Fibroblast of skin of abdomen (primary cell): ENCODE measurements at places on chromosomes 7 and 10.

DNA sequence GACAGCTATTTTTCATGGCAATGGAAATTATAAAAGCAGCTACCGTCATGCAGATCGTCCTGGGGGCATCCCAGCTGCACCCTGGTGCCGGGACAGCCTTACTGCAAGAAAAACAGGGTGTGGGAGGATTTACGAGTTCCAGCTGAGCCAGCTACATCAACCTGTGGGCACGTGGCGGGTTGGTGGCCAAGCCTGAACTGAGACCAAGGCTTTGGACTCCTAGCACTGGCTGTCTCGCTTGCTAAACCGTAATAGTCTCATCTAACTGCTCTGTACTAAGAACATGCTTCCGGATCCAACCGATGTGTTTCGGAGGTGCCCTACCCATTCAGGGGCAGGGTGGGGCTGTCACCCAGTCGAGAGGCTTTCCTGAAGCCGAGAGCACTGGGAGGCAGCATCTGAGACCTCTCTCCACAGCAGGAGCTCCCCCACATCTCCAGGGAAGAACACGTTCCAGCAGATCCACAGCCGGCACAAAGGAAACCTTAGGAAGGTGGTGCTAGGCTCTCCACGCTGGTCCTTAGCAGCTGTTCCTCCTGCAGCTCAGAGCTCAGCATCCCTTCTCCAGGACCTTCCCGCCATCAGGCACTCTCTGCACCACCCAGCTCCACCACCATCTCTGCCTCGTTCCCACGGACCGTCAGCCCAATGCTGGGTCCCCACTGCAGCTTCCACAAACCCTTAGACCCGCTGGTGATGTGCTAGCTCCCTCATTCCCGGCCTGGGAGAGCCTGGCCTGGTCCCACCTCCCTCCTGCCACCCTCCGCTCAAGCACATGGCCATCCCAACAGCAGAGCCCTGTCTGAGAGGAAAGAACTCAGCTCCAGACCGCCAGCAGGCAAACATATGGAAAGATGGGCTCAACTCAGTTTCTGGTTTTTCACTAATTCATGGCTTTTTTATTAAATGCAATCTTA, 158.5 kb downstream of the PTPRN2 start:
- DNase-seq: no peak

GRCh38 chr10:11169976-11170375, 152.3 kb downstream of the CELF2 start:
- DNase-seq: no peak

DNA sequence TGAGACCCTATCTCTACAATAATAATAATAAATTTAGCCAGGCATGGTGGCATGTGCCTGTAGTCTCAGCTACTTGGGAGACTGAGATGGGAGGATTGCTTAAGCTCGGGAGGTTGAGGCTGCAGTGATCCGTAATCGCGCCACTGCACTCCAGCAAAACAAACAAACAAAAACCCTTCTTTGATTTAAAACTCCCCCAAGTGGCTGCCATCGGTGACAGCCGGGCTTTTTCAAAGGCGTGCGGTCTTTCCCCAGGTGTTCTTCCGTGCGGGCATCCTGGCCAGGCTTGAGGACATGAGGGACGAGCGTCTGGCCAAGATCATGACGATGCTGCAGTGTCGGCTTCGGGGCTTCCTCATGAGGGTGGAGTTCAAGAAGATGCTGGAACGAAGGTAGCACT, 1.9 kb upstream of the MYH16 start:
- DNase-seq: no peak

DNA sequence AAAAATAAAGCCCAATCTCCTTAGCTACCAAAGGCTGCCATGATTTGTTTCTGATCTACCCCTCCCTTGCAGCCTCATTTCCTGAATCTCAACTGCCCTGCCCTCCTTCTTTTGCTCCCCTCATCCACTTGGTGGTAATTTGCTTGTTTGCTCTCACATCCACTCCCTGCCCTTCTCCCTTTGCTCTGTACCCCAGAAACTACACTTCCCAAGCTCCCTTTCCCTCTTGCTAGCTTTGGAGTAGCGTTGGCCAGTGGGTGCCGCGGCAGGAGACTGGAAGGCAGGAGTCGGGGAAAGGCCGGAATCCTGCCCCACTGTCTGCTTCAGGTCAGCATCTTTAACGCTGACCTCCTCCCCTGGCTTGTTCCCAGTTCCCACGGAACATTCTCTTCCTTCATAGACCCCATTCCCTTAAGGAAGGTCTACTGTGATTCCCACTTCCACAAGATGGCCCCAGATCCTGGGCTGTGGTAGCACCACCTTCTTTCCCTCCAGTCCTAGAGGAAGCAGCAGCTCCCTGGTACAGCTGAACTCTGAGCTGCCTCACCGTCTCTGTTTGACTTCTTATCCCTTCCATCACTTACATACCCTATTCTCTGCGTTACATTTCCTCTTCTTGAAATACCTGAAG, 79.1 kb downstream of the PIK3CG start:
- DNase-seq: no peak

DNA sequence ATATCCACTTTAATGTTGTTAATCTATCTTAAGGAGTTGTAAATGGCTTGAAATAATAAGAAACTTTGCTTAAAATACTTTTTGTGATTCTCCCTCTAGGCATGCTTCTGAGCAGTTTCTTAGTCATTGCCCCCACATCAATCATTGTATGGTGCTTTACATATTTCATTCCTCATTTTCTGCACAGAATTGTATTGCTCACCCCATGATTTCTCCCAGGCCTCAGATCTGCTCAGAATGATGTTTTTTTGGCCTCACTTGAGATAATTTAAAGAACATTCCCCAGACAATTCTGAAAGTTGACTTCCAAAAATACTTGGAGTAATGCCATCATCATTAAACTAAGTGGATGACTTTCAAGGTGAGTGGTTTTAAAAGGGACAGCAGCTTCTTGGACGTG, 82.1 kb upstream of the PRPS1L1 start:
- peak; percentile 78 for DNase-seq
